ENCODE measurements at places on chromosomes 13 and 19.
A peak's percentile ranks its signal among the peaks of the same experiment; 100 is the strongest.

DNA sequence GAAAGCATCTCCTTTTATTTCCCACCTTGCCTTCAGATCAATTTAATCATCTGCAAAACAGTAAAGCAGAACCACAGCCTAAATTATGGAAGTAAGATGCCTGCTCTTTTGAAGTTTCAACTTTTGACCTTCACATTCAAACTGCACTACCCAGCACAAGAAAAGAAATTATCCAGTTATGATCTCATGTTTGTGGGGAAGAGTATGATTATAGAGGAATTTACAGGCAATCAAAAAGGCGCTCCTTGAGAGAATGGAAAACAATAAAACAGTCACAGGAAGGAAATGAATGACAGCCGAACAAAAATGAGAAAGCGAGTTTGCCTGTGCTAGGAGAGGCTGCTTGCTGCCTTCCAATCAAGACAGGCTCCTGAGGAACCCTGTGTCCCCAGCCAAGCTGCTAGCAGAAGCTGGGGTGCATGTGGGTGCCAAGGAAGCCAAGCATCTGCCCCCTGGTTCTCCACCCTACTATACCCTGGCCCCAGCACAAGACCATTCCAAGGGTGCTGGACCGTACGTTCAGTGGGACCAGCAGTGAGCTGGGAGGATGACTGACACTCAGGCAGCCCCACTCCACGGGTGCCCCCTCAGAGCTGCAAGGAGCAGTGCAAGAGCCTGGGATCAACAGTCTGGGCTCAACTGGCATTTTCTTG lies 47.8 kb downstream of the PEPD start:
- no peak for DNase-seq

GRCh38 chr19:41541990-41542584 lies 33.9 kb upstream of the CEACAM21 start:
- DNase-seq, result no peak

- DNase-seq, result no peak
Measured at GRCh38 chr19:52248241-52248640, 21.1 kb upstream of the ZNF766 start.

- DNase-seq, result peak; percentile 78
Measured at GRCh38 chr19:48445256-48445605, 552 bp upstream of the GRWD1 start.

- no peak for DNase-seq
Measured at GRCh38 chr19:6196361-6196760, 60.9 kb downstream of the ACSBG2 start.

DNA sequence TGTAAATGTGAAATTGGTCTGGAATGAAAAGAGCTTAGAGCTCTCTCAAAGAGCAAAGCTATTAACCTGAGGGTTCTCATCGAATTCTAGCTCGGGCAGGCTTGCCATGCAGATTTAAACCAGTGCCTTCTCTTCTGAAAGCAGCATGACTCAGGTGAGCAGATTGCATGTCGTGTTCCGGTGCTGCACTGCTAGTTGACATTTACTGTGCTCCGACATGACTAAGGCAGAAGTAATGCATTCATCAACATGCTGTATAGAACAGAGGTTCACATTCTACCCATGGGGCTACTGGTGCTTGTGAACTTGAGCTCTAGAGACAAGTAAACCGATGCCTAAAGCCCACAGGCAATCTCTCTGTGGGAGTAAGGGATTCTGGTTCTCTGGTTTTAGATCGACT lies 947.7 kb downstream of the EFNB2 start:
- DNase-seq, result no peak

DNA sequence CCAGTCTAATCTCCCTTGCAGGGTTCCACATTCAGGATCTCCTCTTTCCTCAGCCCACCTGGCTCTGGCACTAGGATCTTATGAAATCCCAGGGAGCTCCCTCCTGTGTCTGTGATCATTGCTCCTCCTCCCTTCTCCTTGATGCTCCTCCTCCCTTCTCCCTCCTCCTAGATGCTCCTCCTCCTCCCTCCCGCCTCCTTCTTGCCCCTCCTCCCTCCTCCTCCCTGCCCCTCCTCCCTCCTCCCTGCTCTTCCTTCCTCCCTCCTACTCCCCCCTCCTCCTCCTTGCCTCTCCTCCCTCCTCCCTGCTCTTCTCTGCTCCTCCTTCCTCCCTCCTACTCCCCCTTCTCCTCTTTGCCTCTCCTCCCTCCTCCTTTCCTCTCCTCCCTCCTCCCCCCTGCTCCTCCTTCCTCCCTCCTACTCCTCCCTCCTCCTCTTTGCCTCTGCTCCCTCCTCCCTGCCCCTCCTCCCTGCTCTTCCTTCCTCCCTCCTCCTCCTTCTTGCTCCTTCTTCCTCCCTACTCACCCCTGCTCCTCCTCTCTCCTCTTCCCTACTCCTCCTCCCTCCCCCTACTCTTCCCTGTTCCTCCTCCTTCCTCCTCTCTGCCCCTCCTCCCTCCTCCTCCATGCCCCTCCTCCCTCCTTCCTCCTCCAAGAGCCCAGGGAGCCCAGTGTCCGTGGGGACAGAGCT lies 14.9 kb upstream of the ZBTB7A start:
- DNase-seq, result no peak

- no peak for DNase-seq
Measured at GRCh38 chr13:82294226-82294625, 1588.0 kb downstream of the SLITRK1 start.

DNA sequence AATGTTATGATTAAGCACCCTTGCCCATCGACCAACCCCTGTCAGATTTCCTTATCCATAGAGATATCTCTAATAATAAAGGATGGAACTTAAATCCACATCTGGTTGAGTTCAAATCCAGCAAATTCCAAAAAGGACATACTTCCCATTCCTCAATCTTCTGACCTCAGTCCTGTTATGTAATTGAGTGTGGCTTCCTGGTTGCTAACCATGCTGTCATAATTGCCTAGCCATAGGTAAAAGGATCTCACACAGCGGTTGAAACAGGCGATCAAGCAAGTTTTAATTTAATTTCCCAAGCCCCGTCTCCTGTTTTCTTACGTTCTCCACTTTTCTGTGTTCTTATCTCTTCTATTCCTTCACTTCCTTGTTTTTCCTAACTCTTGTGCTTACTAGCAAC lies 550.3 kb downstream of the GPC6 start:
- no peak for DNase-seq

- DNase-seq, result no peak
Measured at GRCh38 chr19:55635334-55635717, 5.5 kb upstream of the ZNF580 start.

DNA sequence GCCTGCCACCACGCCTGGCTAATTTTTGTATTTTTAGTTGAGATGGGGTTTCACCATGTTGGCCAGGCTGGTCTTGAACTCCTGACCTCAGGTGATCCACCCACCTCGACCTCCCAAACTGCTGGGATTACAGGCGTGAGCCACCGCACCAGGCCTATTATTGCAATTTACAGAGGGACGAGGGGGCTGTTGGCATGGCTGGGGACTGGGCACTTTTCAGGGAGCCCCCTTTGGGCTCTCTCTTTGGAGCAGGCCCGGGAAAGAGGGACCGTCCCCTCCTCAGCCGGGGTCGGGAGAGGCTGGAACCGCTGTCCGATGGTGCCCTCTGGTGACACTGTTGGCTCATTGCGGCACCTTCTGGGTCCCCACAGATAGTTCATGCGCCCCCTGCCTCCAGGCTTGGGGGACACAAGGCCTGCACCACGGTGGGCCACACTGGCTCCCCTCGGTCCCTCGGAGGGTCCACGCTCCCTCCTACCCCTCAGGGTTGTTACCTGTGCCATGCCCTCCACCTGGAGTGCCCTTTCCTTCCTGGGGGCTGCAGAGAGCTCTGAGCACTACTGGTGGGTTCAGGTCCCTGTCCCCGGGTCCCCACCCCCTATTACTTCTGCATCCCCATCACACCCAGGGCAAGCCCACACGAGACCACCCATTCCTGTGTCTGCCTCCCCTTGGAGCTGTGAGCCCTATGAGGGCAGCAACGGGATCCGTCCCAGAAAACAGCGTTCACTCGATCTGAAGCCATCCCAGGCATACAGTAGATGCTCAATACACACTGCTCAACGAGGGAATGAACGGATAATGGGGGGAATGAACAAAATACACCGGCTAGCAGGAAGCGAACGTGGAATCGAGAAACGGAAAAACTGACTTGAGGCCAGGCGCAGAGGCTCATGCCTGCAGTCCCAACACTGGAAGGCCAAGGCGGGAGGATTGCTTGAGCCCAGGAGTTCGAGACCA lies 12.5 kb downstream of the FEM1A start:
- DNase-seq, result no peak

- no peak for DNase-seq
Measured at GRCh38 chr19:1580957-1581356, 11.7 kb downstream of the MBD3 start.

DNA sequence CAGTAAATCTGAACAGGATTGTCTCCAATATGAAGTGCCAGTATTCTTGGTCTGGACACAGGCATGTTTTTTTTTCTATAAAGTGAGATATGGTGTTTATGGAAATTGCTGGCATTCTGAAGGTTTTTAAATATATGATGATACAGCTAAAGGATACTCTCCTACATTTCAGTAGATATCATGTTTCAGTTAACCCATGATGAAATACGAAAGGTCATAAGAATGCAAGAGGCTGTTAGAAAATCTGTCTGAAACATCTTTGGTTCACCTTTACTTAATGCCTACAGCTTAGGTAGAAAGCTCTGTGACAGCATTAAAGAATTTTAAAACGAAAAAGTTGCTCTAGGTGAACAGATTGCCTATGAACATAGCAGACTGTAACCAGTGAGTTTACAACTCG lies 9.1 kb downstream of the FRY start:
- no peak for DNase-seq

DNA sequence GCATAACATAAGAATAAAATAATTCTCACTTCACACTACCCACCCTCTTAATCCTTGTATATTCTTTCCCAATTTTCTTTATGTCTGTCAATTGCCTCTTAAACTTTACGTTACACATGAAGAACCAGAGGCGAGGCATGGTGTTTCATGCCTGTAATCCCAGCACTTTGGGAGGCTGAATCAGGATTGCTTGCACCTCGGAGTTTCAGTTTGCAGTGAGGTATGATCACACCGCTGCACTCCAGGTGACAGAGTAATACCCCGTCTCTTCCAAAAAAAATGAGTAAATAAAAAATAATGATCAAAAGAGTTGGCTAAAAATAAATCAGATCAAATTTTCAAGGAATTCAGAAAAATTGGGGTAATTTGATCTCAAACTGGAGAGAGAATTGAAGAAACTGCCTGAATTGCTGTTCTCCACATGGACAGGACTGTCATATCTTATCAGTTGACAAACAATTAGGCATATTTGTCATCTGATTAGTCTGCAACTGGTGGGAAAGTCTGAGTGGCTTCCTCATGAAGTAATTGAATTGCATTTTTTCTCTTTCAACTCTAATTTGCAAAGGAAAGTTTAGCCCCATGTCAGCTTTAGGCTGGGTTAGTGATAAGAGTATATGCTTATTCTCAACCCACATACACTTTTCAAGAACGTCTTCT lies 302.9 kb downstream of the ITGBL1 start:
- no peak for DNase-seq

DNA sequence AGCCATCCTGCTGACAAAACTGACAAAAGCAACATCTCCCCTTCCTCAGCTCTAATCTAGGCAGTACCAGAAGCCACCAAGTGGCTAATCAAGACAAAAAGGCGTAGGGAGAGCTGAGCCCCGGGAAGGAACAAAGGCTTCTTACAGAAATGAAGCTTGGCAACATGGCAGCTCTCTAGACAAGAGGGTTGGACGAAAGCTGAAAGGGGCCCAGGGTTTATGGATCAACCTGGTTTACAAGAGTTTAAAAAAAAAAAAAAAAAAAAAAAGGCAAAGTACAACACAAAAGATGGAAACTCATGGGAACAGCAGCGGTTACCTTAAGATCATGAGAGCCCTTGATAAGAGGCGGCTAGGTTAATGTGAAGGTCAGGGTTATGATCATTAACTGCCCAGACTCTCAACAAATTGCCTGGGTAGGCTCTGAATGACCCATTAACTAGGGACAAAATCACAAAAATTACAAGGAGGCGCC lies 14.0 kb downstream of the ZC3H4 start:
- no peak for DNase-seq

DNA sequence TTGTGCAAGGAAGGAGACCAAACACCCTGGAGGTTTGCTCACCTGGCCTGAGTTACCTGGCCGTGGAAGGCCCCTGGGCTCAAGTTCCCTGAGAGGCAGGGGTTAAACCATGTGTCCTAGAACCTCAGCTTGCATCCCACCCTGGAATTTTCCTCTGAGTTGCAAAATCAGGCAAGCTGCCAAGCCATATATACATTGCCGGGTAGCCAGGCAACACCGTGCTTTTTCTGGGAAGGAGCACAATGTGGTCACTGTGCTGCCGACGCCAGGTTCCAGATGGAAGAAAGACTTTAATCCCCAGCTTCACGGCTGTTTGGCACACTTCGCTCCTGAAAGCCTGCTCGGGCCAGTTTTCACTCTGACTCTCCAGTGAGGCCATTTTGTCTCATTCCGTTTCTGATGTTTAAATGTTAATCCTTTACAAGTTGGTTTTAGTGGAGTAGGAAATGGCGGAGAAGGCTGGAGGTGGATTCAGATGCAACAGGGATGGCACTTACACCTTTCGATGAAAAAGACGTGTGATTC lies 60.1 kb upstream of the PEG3 start:
- DNase-seq, result no peak

Data from AG04449 (cell line).